ENCODE measurements at places on chromosomes 4 and X. TPM values are rescaled to one million over a fixed set of nuclear protein-coding genes. Genes with fewer than 3 reads are reported as not detected.

Gene FAM9B
- not detected for total RNA-seq

DNA sequence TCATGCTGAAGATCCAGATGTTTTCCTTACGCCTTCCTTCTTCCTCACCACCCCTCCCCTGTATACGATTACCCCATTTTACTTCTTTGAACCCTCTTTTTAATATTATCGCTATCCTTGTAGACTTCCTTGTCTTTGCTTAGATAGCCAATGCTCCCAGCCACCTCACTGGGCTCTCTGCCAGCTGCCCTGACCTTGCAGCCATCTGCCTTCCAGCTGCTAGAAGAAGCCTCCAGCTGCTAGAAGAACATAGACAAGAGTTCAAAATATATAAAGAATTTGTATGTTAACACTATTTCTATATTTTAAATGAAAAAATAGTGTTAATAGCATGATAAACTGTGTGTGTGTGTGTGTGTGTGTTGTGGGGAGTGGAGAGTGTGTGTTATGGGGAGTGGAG, 374.7 kb downstream of the ANKRD50 start:
- no peak for DNase-seq

Gene CXorf49
- total RNA-seq, result not detected

DNA sequence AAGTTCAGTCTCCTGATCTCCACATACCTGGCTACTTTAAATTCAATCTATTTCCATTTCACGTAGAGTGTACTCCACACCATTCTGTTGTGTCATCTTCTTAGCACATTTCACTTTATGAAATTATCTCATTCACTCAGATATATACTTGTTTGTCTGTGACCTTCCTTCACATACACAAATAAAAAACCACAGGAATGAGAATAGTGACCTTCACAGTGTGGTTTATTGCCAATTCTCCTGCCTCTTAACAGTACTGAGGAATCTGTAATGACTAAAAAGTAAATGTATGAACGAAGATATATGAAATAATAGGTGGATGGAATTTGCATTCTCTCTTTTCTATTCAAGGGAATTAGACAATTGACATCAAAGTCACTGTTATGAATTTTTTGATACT, 183.9 kb upstream of the PCDH7 start:
- DNase-seq, result no peak

Gene USP26
- total RNA-seq, result not detected

GRCh38 chr4:67055319-67055718, 490.0 kb downstream of the CENPC start:
- no peak for DNase-seq

Gene SLC16A2
- 0.33 TPM for total RNA-seq

DNA sequence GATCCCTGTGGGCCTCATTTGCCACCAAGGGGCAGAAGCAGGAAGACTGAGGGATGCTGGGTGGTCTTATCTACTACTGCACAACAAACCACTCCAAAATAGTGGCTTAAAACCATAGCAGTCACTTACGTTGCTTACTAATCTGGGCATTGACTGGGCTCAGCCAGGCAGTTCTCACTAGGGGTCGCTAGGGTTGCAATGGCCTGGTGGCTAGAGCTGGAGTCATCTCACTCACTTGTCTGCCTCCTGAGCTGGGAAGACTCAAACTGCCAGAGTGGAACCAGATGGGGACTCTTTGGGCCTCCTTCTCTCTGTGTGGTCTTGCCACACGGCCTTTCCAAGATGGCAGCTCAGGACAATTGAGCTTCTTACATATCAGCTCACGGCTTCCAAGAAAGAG, 216.3 kb upstream of the BCOR start:
- no peak for DNase-seq

GRCh38 chr4:40482985-40483647, 146.5 kb downstream of the RBM47 start:
- no peak for DNase-seq

Gene ADAM29
- not detected for total RNA-seq

DNA sequence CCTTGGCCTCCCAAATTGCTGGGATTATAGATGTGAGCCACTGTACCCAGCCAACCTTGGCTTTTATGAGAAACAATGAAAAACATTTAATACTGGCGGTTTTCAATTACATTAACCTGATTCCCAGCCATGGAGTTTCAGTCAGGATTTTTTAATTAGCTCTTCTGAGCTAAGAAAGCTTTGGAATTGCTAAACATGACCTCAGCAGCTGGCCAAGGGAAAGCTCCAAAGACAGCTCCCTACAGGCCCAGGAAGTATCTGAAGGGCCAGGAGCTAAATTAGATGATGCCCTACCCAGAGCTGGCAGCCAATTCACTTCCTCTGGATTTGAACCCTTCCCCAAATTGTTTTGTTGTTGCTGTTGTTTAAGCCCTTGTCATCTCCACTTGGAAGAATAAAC, 26.5 kb upstream of the FUNDC1 start:
- DNase-seq, result no peak

- no peak for DNase-seq
Observed at GRCh38 chr4:168995537-168996295, 14.3 kb downstream of the CBR4 start.

GRCh38 chr4:66777097-66777496, 768.2 kb downstream of the CENPC start:
- DNase-seq, result no peak

DNA sequence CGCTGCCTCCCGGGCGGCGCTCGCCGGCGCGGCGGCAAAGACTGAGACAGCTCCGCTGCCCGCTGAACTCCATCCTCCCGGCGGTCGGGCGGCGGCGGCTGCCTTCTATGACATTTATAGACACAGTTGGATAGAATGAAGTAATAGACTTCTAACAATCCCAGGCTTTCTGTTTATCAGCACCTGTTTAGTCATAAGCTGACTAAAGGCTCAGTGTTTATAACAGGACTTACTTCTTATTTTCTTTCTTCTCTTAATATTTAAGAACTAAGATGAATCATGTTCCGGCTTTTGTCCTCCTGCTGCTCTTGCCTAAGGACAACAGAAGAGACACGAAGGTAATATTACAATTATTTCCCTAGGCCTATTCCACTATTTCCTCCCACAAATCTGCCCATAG, 3.9 kb downstream of the ARL13A start:
- no peak for DNase-seq

GRCh38 chr4:164700471-164700870, 53.5 kb upstream of the SMIM31 start:
- DNase-seq, result no peak

Gene ASB12
- not detected for total RNA-seq

DNA sequence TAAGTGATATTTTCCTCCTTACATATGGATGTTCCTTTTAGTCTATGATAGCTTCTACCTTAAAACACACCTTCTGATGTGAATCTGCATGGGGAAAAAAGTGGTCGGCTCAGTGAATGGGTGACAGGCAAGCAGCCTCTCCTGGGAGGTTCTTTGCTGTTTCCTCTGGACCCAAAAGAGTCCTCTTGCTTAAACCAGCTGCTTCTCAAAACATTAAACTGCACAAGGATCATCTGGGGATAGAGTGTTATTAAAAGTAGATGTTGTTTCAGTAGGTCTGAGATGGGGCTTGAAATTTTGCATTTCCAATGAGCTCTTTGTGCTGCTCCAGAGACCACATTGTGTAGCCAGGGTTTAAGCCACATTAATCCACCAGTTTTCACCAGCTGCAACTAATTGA, 452.9 kb downstream of the IL1RAPL1 start:
- no peak for DNase-seq

DNA sequence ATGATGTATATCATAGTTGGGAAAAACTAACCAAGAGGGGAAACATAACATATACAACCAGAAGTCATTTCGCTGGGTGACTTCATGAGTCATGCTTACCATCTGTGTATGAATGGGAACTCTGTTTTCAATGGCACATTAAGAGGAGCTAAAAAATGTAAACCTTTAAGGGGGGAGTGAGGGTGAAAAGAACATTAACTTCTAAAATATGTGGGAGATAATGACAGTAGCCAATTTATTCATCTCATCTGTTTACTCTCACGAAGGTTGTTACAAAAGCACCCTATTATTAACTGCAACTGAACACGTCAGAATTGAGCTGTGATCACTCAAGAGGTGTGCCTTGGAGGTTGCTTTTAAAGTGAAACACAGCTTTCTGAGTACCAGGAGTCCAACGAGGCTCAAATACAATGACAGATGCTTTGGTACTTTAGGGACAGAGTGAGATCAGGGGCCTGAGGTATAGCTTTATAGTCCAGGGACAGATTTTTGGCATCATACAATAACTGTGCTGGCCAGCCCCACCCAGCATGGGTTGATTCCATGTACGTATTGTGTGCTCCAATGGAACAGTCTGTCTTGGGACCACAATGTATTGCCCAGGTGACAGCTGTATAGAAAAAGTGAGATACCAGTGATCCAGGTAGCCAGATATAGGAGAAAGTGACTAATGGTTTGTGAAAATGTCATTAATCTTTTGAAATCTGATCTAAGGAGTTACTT, 107.3 kb downstream of the AMMECR1 start:
- DNase-seq, result no peak

Gene TNIP3
- total RNA-seq, result 1.2 TPM

Gene AKAP14
- not detected for total RNA-seq

Gene SMIM31
- not detected for total RNA-seq

DNA sequence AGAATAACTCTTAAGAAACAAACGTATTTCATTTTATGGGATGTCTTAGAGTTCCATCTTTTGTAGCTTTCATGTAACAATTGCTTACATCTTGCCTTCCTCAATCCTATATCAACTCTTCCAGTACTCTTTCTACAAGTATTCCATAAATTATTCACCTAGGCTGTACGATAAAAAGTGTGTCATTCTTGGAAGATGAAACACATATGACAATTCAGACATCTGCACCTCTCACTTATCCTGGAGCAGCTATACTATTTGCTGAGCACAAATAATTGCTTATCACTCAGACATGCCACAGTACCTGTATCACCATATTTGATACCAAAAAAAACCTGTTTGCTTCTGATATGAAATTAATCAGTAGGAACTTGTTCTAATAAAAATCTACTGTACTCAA, 1.0 kb downstream of the POF1B start:
- no peak for DNase-seq

GRCh38 chr4:98946359-98946758, 17.4 kb upstream of the EIF4E start:
- DNase-seq, result no peak

GRCh38 chr4:74173321-74173720, 15.4 kb downstream of the MTHFD2L start:
- DNase-seq, result no peak

GRCh38 chr4:97978791-97979488, 164.3 kb downstream of the STPG2 start:
- no peak for DNase-seq

Gene NSD2
- 55.3 TPM for total RNA-seq

Gene SH2D1A
- 39.0 TPM for total RNA-seq

Gene C4orf54
- total RNA-seq, result not detected

DNA sequence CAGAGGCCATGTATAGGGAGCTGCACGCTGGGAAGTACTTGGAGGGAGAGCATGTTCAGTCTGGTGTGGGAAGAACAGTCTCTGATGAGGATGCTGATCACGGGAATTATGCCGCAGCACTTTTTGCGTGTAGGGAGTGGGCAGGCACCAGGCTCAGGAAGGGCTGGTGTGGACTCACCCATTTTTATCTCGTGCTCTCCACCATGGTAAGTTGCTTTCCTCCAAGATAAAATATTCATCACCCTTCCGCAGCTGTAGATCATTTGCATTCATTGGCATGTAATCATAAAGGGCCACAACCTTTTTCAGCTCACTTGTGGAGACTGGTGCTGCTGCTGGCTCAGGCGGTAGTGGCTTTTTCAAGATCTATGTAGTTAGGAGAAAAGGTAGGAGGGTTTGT, 11.8 kb upstream of the TIMM8A start:
- DNase-seq, result no peak

- no peak for DNase-seq
Observed at GRCh38 chr4:85496933-85497332, 22.0 kb downstream of the ARHGAP24 start.

Gene FHIP1A
- 2.1 TPM for total RNA-seq

DNA sequence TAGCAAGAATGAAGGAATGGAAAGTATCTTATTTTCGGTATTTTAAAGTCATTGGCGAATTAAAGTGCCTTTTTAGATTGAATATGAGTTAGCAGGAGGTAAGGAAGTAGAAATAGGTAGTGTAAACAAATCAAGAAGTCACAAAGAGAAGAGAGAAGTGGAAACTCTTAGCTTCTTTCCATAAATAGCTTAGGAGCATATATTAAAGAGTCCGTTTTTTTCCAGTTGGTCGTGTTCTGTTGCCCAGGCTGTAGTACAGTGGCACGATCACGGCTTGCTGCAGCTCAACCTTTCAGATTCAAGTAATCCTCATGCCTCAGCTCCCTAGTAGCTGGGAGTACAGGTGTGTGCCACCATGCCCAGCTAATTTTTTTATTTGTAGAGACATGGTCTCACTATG, 56.4 kb downstream of the UBE2K start:
- DNase-seq, result no peak

DNA sequence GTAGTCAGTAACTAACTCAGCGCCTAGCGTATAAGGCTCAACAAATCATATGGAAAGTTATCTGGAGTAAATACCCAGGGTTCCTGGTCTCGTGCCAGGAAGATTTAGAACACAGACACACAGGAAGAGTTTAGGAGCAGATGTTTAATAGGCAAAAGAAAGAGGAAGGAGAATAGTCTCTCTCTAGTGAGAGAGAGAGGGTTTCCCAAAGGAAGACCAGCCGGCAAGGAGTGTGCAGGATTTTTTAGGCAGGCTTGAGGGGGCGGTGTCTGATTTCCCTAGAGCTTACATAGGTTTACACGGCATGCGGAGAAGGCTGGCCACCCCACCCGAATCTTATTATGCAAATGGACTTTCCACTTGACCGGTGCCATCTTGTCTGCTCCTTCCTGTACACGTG, 284.0 kb upstream of the FRG1 start:
- DNase-seq, result no peak

- no peak for DNase-seq
Observed at GRCh38 chr4:98516042-98516440, 142.4 kb downstream of the TSPAN5 start.

Gene SHROOM3
- 1.1 TPM for total RNA-seq

Gene SCRG1
- not detected for total RNA-seq

Gene INTS12
- 23.8 TPM for total RNA-seq

DNA sequence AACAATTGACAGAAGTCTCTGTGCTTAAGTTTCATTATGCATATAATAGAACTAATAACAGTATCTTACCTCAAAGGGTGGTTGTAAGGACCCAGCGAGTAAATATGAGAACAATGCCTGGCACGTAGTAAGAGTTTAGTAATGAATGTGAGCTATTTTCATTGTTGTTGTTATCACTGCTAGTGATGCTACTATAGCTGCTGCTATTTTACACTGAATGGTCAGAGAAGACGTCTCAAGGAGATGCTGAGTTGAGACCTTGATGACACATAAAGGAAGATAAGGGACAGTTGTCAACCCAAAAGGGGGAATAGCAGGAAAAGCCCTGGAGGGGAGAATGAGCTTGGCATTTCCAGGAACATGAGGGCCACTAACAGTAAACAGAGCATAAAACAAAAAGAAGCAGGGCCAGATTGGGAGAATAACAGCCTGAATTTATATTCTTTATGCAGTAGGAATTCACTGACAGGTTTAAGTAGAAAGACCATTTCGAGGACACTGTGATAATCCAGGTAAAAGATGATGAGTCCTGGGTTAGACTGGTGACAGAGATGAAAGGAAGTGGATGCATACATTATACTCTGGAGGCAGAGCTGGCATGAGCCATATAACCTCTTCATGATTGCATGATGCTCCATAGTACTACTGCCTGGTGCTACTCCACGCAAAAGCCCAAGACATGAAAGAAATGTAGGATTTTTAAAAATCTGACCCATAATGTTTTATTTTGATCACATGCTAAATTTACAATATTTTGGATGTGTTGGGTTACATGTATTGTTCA, 23.1 kb downstream of the ATP8A1 start:
- DNase-seq, result no peak

Gene NKX3-2
- not detected for total RNA-seq

GRCh38 chr4:153036931-153037482, 100.9 kb downstream of the FHDC1 start:
- no peak for DNase-seq
